NCI-H2081 treated with DMSO at 0.1 percent for 48 hours (cell line): ENCODE measurements at places on chromosomes 16 and 17.

- DNase-seq = no peak
Measured at GRCh38 chr17:44266402-44267164, 1.4 kb downstream of the SLC4A1 start.

DNA sequence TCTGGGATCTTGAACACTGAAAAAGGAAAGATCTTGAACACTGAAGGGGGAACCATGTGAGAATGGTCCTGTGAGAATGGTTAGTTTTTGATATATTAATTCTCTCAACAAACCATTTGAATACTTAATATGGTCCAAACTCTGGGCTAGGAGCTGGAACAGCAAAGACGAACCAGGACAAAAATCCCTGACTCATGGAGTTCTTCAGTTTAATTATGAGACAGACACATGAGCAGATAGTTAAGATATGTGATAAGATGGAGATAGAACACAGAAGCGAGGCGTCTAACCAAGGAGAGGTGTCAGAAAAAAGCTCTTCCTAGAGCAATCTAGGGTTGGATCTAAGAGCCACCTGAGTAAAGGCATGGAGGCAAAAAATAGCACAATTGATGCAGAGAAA is 1.6 kb downstream of the CKLF start:
- DNase-seq = no peak

DNA sequence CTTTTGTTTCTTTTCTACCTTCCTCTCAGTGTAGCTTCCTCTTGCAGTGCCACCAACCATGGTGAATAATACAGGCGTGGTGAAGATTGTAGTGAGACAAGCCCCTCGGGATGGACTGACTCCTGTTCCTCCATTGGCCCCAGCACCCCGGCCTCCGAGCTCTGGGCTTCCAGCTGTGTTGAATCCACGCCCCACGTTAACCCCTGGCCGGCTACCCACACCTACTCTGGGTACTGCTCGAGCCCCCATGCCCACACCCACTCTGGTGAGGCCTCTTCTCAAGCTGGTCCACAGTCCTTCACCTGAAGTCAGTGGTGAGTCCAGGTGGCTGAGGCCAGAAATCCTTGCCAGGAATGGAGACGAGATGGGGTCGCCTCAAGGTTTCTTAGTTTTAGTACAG is 23.9 kb downstream of the SRCAP start:
- DNase-seq = no peak

- no peak for DNase-seq
Measured at GRCh38 chr16:88813269-88814143, 1.8 kb upstream of the APRT start.

DNA sequence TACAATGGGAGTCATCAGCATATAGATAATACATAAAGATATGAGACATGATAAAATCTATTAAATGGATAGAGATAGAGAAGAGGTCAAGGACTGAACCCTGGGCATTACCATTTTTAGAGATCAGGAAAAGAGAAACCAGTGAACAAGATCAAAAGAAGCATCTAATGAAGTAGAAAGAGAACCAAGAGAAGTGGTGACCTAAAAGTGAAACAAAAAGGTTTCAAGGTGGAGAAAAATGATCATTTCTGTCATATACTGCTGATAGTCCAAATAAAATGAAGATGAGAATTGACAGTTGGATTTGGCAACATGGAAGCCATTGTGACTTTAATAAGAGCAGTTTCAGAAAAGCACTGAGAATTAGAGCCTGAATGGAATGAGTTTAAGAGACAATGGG is 165.1 kb downstream of the PPM1E start:
- DNase-seq = no peak

DNA sequence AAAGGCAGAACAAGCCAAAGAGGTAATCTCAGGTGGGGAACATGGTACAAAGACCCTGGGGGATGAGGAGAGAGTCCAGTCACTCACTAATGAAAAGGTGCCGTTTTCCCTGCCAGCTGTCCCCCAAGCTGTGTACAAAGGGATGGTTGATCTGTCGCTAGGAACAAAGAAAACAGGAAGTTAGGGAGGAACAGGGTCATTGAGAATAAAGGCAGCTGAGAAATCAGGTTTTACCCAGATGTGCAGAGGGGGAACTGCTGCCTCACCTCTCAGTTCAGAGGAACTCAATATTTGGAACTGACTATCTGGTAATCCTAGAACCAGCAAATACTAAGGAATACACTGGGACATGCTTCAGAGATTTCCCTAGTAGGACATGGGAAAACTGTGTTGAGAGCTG is 1.5 kb downstream of the RSKR start:
- no peak for DNase-seq

DNA sequence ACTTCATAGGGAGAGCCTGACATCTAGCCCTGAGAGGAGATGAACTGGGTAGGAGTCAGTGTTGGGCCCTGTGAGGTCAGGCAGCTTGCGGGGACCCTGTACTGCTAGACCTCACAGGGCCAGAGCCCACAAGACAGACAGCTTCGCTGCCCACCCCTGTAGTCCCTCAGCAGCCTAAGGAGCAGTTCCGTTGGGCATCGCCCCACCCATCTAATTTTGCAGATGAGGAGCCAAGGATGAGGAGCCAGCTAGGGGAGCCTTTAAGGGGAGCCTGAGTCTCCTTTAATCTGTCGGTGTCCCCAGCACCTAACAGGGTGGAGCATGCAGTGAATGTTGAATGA is 755 bp upstream of the TUFM start:
- no peak for DNase-seq

GRCh38 chr16:64352246-64352645 is 769.6 kb downstream of the CDH11 start:
- DNase-seq = no peak

DNA sequence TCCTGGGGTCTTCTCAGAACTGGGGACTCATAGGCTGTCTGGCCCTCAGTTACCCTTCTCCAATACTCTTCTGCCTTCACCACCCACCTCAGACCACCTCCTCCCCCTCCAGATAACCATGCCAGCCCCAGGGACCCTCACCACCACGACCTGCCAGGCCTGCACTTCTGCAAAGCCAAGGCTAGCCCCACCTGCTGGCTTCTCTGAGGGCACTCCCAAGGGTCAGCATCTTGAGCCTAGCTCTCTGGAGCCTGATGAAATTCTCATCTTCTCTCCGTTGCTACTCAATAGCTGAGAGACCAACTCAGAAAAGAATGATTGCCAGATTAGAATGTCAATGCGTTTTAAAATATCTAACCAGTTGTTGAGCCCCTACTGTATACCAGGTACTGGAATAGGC is 56.1 kb upstream of the LYRM9 start:
- no peak for DNase-seq

GRCh38 chr16:87806261-87806640 is 40.5 kb upstream of the KLHDC4 start:
- no peak for DNase-seq

GRCh38 chr17:31538080-31538762 is 146.7 kb downstream of the RAB11FIP4 start:
- DNase-seq = no peak

GRCh38 chr17:42058063-42058462 is 7.7 kb upstream of the C17orf113 start:
- DNase-seq = no peak

- DNase-seq = no peak
Measured at GRCh38 chr16:28298511-28298878, 6.2 kb downstream of the SBK1 start.

- DNase-seq = no peak
Measured at GRCh38 chr16:4246777-4247459, 5.0 kb upstream of the SRL start.

- no peak for DNase-seq
Measured at GRCh38 chr17:41691031-41691777, 2.5 kb downstream of the EIF1 start.

- DNase-seq = no peak
Measured at GRCh38 chr16:22262460-22262859, 34.7 kb upstream of the POLR3E start.

GRCh38 chr17:19271780-19272357 is 34.7 kb downstream of the EPN2 start:
- no peak for DNase-seq

- DNase-seq = no peak
Measured at GRCh38 chr17:9484789-9485188, 90.8 kb downstream of the STX8 start.

GRCh38 chr17:63676584-63676983 is 23.3 kb downstream of the LIMD2 start:
- no peak for DNase-seq

- no peak for DNase-seq
Measured at GRCh38 chr16:84503751-84504395, 586 bp downstream of the MEAK7 start.
